Esophagus muscularis mucosa (tissue), 4 donors: ENCODE measurements at places on chromosomes 12 and 14.

GRCh38 chr12:100490056-100490455 lies 16.4 kb downstream of the NR1H4 start:
- no peaks in the 10 kb centered on the region for H3K36me3 ChIP-seq
- no peak for DNase-seq

- no peaks in the 10 kb centered on the region for H3K36me3 ChIP-seq
- no peaks in the 10 kb centered on the region for H3K27me3 ChIP-seq
- H3K4me3 ChIP-seq: no peak overlapping the region
- no peak for DNase-seq
- H3K4me1 ChIP-seq: no peaks in the 10 kb centered on the region
- no peak overlapping the region for H3K27ac ChIP-seq
These were observed 133.1 kb downstream of the SLC15A4 start for GRCh38 chr12:128690641-128691040.

DNA sequence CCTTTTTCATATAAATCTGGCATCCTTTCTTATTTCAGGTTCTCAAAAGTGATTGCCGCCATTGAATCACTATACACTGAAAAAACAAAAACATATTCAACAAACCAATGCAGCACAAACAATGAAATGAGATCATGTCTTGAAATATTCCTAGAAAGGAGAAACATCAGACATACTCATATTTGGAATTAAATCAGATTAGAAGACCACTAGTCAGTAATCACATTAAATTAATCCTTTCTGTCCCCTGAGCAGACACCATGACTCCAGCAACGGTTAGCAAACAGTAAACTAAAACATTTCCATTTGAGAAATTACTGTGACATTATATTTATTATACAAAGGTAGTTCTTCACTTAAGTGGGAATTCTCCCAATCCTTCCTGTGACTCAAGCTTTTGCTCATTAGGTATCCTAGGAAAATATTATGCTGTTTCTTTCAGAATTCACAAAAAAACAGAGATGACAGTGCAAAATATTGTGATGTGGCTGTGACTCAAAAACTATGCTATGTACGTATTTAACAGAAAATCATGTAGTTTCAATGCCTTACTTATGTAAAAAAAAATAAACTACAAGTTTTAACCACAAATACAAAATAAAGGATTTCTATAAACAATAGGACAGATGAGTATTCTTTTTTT lies 29.7 kb downstream of the CPNE8 start:
- no peak overlapping the region for H3K27ac ChIP-seq
- no peaks in the 10 kb centered on the region for H3K4me1 ChIP-seq
- H3K4me3 ChIP-seq: no peak overlapping the region
- no peaks in the 10 kb centered on the region for H3K27me3 ChIP-seq

GRCh38 chr12:98686603-98687002 lies 41.5 kb downstream of the APAF1 start:
- H3K36me3 ChIP-seq: peaks cover 35% of the 10 kb centered on the region
- no peak for DNase-seq
- H3K27ac ChIP-seq: no peak overlapping the region
- no peaks in the 10 kb centered on the region for H3K4me1 ChIP-seq

DNA sequence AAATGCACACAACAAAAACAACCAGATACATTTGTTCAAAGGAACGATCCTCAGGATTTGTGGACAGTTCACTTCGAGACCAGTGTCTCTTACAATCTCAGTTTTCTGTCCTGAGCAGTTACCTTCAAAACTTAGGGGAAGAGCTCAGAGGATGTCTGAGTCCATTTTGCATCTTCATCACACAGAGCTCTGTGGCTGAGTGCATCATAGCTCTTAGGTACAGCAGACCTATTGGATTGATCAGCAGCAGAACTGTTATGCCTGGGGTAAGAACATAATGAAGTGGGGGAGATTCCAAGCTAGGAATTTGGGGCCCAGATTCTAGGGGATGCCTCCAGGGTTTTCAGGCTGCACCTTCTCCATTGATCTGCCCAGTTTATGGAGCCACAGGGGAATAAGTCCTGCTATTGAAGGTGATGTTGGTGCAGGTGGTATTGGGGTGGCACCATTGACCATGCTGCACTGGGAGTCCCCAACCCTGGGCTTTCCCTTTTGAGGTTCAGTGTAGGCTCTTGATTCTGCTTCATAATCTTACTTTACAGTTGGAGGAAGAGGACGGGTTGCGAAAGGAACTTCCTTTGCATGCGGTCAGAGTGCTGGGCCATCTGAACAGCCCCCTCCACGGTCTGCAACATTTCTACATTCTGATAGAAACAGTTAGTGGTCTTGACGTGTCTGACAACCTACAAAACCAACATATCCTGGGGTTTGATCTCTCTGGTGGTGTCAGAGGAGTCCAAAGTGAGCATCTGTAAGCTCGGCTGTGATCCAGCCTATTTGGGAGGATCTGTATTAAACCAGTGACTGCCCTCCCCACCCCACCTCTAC lies 112.8 kb downstream of the CHST11 start:
- no peaks in the 10 kb centered on the region for H3K4me1 ChIP-seq
- H3K4me3 ChIP-seq: no peak overlapping the region
- no peaks in the 10 kb centered on the region for H3K27me3 ChIP-seq
